NCI-H1092 (cell line): ENCODE measurements at places on chromosomes 13 and 19.
A peak's percentile ranks its signal among the peaks of the same experiment; 100 is the strongest.

- peak; percentile 49 for DNase-seq
Measured at GRCh38 chr19:38233740-38234251, 9.8 kb upstream of the DPF1 start.

DNA sequence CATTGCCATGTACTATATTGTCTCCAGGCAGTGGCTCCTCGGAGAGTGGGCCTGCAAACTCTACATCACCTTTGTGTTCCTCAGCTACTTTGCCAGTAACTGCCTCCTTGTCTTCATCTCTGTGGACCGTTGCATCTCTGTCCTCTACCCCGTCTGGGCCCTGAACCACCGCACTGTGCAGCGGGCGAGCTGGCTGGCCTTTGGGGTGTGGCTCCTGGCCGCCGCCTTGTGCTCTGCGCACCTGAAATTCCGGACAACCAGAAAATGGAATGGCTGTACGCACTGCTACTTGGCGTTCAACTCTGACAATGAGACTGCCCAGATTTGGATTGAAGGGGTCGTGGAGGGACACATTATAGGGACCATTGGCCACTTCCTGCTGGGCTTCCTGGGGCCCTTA, 624 bp downstream of the GPR32 start:
- no peak for DNase-seq

DNA sequence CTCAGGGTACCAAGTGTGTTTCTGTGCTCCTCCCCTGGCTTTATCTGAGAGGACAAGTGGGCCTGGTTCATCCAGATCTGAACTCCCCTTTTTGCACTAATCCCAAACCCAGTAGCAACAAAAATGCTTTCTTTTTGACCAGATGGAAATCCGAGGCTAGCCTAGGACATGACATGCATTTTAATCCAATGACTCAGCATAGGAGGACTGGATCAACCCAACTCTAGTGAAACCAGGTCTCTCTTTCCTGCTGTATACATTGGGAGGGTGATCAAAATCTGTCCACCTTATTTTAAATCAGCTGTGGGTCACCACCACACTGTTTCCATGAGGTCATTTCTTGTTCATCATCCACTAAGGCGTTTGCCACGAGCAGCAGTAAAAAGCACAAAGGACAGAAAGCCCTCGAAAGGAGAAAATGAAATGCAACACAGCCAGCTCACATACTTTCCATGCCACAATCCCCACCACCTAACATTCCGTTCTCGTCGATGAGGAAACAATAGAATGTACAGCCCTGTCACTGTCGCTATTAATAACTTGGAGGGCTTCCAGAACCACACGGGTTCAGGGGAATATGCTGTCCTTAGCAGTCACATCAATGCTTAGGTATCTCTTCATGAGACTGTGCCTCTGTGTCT, 543.0 kb downstream of the IRS2 start:
- no peak for DNase-seq

DNA sequence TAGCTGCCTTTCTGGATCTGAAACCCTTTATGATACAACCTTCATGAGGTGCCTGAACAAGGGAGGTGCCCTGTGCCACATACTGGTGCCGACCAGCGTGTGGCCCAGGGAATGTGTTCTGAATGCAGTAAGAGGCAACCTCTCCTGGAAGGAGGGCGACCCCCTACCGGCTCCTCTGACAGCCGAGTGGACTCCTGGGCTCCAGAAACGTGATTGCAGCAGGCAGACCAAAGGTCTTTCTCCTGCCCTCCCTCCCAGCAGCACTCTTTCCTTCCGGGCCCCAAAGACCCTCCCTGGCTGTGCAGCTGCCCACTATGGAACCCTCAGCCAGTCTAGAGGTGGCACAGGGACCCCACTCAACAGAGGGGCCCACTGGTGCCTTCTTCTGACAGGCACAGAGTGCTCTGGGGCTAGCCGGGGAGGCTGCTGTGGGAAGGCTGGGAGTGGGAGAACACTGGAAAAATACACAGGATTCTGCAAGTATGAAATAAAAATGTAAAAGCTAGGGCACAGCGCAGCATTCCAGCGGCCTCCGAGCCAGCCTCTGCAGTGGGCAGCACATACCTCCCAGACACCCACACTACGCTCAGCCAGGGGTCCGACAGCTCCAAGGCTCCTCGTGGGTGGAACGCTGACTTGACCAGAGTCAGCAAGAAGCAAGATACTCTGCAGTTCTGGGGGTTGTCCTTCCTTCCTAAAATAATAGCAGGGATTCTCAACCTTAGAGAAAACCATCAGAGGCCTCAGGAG, 14.9 kb downstream of the SH3GL1 start:
- no peak for DNase-seq

DNA sequence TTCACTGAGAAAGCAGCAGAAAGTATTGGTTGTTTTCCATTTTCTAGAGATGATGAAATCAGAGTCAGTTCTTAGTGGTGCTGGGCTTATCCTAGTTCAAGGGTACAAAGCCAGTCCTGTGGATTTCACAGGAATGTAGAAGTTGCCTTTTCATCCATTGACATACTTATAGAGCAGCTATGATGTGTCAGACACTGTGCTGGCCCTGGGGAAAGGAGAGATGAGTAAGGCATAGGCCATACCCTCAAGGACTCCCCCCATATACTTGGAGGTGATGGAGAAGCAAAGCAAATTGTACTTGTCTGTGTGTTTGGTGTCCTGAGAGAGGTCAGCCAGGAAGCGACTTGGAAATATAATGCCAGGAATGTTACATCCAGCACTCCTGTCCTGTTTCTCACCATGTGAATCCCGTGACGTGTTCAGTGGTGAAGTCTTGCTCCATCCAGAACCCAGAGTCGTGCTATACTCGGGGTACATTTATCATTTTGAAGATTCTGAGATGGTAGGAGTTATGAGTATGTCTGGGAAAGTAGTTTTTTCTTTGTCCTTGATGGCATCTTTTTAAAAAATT, 22.6 kb downstream of the ERCC5 start:
- DNase-seq = no peak
